ENCODE measurements at places on chromosomes 7 and 10. TPM values are rescaled to one million over a fixed set of nuclear protein-coding genes. Genes with fewer than 3 reads are reported as not detected.

GRCh38 chr7:88312061-88312663 lies 5.5 kb upstream of the STEAP4 start:
- H3K27ac ChIP-seq = no peak overlapping the region
- H3K27me3 ChIP-seq = no peaks in the 10 kb centered on the region
- DNase-seq = no peak
- H3K36me3 ChIP-seq = no peaks in the 10 kb centered on the region
- peaks cover 10% of the 10 kb centered on the region for H3K4me1 ChIP-seq
- no peak overlapping the region for H3K4me3 ChIP-seq

- peak overlapping the region; percentile 24 for H3K4me3 ChIP-seq
- peaks cover 8% of the 10 kb centered on the region for H3K36me3 ChIP-seq
- no peaks in the 10 kb centered on the region for H3K27me3 ChIP-seq
- peak overlapping the region; percentile 95 for H3K27ac ChIP-seq
- DNase-seq = peak; percentile 92
These were observed 6.7 kb upstream of the CYREN start for GRCh38 chr7:135177028-135177696.

DNA sequence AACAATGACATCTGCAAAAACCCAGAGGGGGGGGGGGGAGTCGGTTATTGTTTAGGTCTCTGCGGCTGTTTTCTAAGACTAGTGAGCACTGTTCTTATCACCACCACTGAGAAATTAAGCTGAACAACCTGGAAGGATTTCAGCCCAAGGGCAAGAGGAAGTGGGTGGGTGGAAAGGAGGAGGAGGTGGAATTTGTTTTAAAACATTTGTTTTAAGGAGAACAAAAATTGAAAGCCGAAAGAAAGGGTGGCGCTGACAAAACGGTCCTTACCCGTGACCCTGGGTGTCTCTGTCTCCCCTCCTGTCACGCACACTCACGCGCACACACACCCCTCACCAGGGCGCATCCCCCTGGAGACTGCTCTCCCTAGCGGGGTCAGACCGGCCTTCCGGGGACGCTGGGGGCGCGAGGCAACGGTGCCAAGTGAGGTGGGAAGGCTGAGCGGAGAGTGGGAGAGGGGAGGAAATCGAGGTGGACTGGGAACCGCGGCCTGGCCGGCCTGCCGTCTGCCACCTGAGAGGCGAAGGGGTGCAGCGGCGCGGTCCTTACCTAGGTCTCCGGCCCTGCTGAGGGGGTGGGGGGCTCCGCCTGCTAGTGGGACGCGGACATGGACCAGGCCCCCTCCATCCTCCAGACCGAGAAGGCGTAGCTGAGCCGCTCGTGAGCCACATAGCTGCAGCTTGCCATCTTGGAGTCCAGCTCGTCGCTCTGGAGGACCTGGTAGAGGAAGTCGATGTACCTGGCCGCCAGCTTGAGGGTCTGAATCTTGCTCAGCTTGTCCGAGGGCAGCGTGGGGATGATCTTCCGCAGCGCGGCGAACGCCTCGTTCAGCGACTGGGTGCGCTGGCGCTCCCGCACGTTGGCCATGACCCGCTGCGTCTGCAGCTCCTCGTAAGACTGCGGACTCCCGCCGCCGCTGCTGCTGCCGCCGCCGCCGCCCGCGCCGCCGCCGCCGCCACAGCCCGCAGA lies 1.0 kb downstream of the TWIST1 start:
- peaks cover 5% of the 10 kb centered on the region for H3K4me1 ChIP-seq
- H3K27ac ChIP-seq = no peak overlapping the region
- peak overlapping the region; percentile 75 for H3K4me3 ChIP-seq

- no peaks in the 10 kb centered on the region for H3K36me3 ChIP-seq
- DNase-seq = no peak
- no peaks in the 10 kb centered on the region for H3K27me3 ChIP-seq
- peak overlapping the region; percentile 92 for H3K4me3 ChIP-seq
- H3K4me1 ChIP-seq = peaks cover 12% of the 10 kb centered on the region
- peak overlapping the region; percentile 91 for H3K27ac ChIP-seq
These were observed 844 bp downstream of the FBXW4 start for GRCh38 chr10:101693978-101694673.

GRCh38 chr10:118047880-118048279 lies 1.1 kb upstream of the RAB11FIP2 start:
- no peak overlapping the region for H3K4me3 ChIP-seq
- no peak for DNase-seq
- peaks cover 8% of the 10 kb centered on the region for H3K4me1 ChIP-seq
- H3K27me3 ChIP-seq = no peaks in the 10 kb centered on the region
- no peak overlapping the region for H3K27ac ChIP-seq

GRCh38 chr10:5932345-5932744 lies 42.3 kb downstream of the FBH1 start:
- no peak for DNase-seq
- H3K36me3 ChIP-seq = peaks cover 34% of the 10 kb centered on the region
- H3K27ac ChIP-seq = no peak overlapping the region
- H3K4me1 ChIP-seq = no peaks in the 10 kb centered on the region
- H3K4me3 ChIP-seq = no peak overlapping the region

GRCh38 chr7:6709808-6710207 lies 3.1 kb upstream of the ZNF12 start:
- no peaks in the 10 kb centered on the region for H3K27me3 ChIP-seq
- H3K36me3 ChIP-seq = peaks cover 2% of the 10 kb centered on the region
- peaks cover 12% of the 10 kb centered on the region for H3K4me1 ChIP-seq

The TDRD1 gene
- 0.33 TPM for polyA plus RNA-seq

The KLF6 gene
- polyA plus RNA-seq = 213 TPM

The ZNF365 gene
- polyA plus RNA-seq = 20.9 TPM

The BLNK gene
- polyA plus RNA-seq = 4.4 TPM

The LEP gene
- polyA plus RNA-seq = 0.50 TPM

All from keratinocyte (primary cell).